Mesangial cell (primary cell): ENCODE measurements at places on chromosomes 6 and 20. TPM values are rescaled to one million over a fixed set of nuclear protein-coding genes. Genes with fewer than 3 reads are reported as not detected.

Gene TRIM38
- total RNA-seq: 2.4 and 7.4 TPM in 2 replicates

Gene PPP1R3G
- total RNA-seq: 0.33 and 1.0 TPM in 2 replicates

Gene SGK1
- 189 and 307 TPM in 2 replicates for total RNA-seq

Gene ABHD12
- total RNA-seq: 62.9 and 65.0 TPM in 2 replicates

Gene MEP1A
- not detected in 2 replicates for total RNA-seq

Gene ZBTB22
- total RNA-seq: 14.3 and 27.6 TPM in 2 replicates

Gene PNPLA1
- total RNA-seq: not detected in 2 replicates

Gene KIF13A
- 13.5 and 19.4 TPM in 2 replicates for total RNA-seq

Gene KHDRBS2
- total RNA-seq: not detected in 2 replicates

Gene DLK2
- total RNA-seq: 0.38 and 1.3 TPM in 2 replicates

Gene SLC26A8
- 0.49 TPM in 1 of 2 replicates, not detected in the other for total RNA-seq

Gene DZANK1
- total RNA-seq: 0.81 and 1.5 TPM in 2 replicates

Gene SNPH
- total RNA-seq: 6.8 and 8.6 TPM in 2 replicates

Gene BPIFB2
- not detected in 2 replicates for total RNA-seq

Gene UNC93A
- not detected in 2 replicates for total RNA-seq

Gene FOXS1
- total RNA-seq: 2.3 and 15.2 TPM in 2 replicates

Gene RIMS1
- total RNA-seq: 0.51 and 1.1 TPM in 2 replicates

Gene PTCRA
- not detected in 2 replicates for total RNA-seq

Gene MICAL1
- total RNA-seq: 32.9 and 51.1 TPM in 2 replicates

Gene TPBG
- 37.8 and 51.3 TPM in 2 replicates for total RNA-seq

Gene SUPT3H
- 12.2 and 16.5 TPM in 2 replicates for total RNA-seq

Gene PBOV1
- total RNA-seq: not detected in 2 replicates

Gene CFAP206
- 2.2 TPM in 1 of 2 replicates, not detected in the other for total RNA-seq

Gene CRYBG1
- 3.7 and 16.3 TPM in 2 replicates for total RNA-seq

Gene CLIC5
- 0.49 and 2.8 TPM in 2 replicates for total RNA-seq

Gene RIPOR2
- total RNA-seq: 0.16 and 0.76 TPM in 2 replicates

Gene C6orf15
- total RNA-seq: 0.13 and 2.0 TPM in 2 replicates

Gene NFYA
- 14.5 and 22.9 TPM in 2 replicates for total RNA-seq

Gene TMEM217
- total RNA-seq: 0.89 and 2.1 TPM in 2 replicates

Gene ZNF165
- 0.89 and 1.1 TPM in 2 replicates for total RNA-seq

Gene DDX43
- 0.16 and 0.51 TPM in 2 replicates for total RNA-seq

Gene SMAP1
- 14.8 and 23.5 TPM in 2 replicates for total RNA-seq

Gene BPIFB1
- total RNA-seq: not detected in 2 replicates

Gene HLA-DMA
- total RNA-seq: 1.8 TPM in 1 of 2 replicates, not detected in the other

Gene PNLDC1
- 0.13 TPM in 1 of 2 replicates, not detected in the other for total RNA-seq

Gene MED23
- total RNA-seq: 14.0 and 16.4 TPM in 2 replicates

Gene AIF1
- not detected in 2 replicates for total RNA-seq

Gene HLA-DQB1
- total RNA-seq: 1.0 TPM in 1 of 2 replicates, not detected in the other

Gene BTNL2
- not detected in 2 replicates for total RNA-seq

Gene REV3L
- total RNA-seq: 10.1 and 15.7 TPM in 2 replicates

Gene NKX2-2
- total RNA-seq: not detected in 2 replicates

Gene HDAC2
- 66.0 and 72.0 TPM in 2 replicates for total RNA-seq

Gene GNRH2
- total RNA-seq: 0.25 TPM in 1 of 2 replicates, not detected in the other

Gene PPDPF
- 303 and 325 TPM in 2 replicates for total RNA-seq

Gene PPIL6
- total RNA-seq: 0.98 and 2.3 TPM in 2 replicates

Gene EFCAB8
- under 0.01 TPM in 1 of 2 replicates, not detected in the other for total RNA-seq

Gene PRPH2
- total RNA-seq: 0.33 and 0.51 TPM in 2 replicates

Gene B3GAT2
- not detected in 2 replicates for total RNA-seq

Gene NHLRC1
- total RNA-seq: 1.9 and 2.9 TPM in 2 replicates

Gene ARG1
- not detected in 2 replicates for total RNA-seq

Gene PLA2G7
- not detected in 2 replicates for total RNA-seq

Gene NKAPL
- 0.16 and 0.63 TPM in 2 replicates for total RNA-seq

Gene CLPSL1
- total RNA-seq: not detected in 2 replicates

Gene BTBD9
- total RNA-seq: 2.4 and 6.7 TPM in 2 replicates
